ENCODE measurements at places on chromosomes 11 and 22.
A peak's percentile ranks its signal among the peaks of the same experiment; 100 is the strongest.

GRCh38 chr22:50719814-50720300 is 18.1 kb upstream of the ACR start:
- no peak for DNase-seq

GRCh38 chr11:69203381-69203780 is 47.6 kb downstream of the SMIM38 start:
- no peak for DNase-seq

- no peak for DNase-seq
These were observed 19.8 kb downstream of the DRD4 start for GRCh38 chr11:656866-657265.

DNA sequence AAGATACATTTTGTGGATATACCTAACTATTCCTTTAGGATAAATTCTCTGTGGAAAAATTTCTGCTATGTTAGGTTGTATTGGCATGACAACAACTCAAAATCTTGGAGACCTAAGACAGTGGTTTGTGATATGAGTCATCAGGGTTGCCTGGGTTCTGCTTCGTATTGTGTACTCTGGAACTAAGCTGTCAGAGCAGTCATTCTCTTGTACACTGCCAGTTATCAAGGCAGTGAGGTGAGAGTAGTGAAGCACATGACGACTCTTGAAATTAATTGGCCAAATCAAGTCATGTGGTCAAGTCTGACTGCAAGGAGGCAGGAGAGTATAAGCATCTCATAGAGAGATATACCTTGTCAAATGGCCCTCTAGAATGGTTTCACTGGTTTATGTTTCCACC is 104.4 kb downstream of the FANCF start:
- DNase-seq, result peak; percentile 53

- DNase-seq, result no peak
These were observed 15.2 kb downstream of the DDX17 start for GRCh38 chr22:38490915-38491314.

GRCh38 chr11:78929906-78930220 is 355.2 kb upstream of the NARS2 start:
- DNase-seq, result no peak

- no peak for DNase-seq
These were observed 6.6 kb upstream of the CDC42BPG start for GRCh38 chr11:64850979-64851567.

Measured in epithelial cell of prostate (primary cell).